ENCODE measurements at places on chromosomes 11 and 22. TPM values are rescaled to one million over a fixed set of nuclear protein-coding genes. Genes with fewer than 3 reads are reported as not detected.

The PRDX5 gene
- 157 TPM for total RNA-seq

- DNase-seq, result no peak
Measured at GRCh38 chr11:132779497-132779896, 752.8 kb downstream of the OPCML start.

The FXYD6 gene
- total RNA-seq, result 28.5 TPM

DNA sequence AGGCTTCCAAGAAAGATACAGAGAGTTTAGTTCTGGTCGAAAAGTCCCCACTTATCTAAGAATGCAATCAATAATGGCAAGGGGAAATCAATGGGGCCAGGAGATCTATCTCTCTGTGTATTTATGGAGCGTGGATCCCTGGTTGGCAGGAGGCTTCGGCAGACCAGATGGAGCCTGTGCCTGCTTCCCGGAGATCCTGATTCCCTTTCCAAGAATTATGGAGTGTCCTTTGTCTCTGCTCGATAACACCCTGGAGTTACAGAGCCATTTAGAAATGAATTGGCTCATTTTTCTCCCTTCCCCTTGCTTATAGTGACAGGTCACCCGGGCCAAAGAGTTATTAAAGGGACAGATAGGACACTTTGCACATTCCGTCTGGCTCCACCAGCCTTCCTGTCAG lies 92.4 kb downstream of the ISX start:
- no peak for DNase-seq
